Activated T-helper 1 cell treated with anti-CD3 and anti-CD28 coated beads, Interleukin-2, amount 50 U/mL, for 16 hours (primary cell): ENCODE measurements at places on chromosomes 5 and 9.
A peak's percentile ranks its signal among the peaks of the same experiment; 100 is the strongest.

GRCh38 chr5:151344088-151344487 is 3.3 kb downstream of the SLC36A2 start:
- no peak for DNase-seq

DNA sequence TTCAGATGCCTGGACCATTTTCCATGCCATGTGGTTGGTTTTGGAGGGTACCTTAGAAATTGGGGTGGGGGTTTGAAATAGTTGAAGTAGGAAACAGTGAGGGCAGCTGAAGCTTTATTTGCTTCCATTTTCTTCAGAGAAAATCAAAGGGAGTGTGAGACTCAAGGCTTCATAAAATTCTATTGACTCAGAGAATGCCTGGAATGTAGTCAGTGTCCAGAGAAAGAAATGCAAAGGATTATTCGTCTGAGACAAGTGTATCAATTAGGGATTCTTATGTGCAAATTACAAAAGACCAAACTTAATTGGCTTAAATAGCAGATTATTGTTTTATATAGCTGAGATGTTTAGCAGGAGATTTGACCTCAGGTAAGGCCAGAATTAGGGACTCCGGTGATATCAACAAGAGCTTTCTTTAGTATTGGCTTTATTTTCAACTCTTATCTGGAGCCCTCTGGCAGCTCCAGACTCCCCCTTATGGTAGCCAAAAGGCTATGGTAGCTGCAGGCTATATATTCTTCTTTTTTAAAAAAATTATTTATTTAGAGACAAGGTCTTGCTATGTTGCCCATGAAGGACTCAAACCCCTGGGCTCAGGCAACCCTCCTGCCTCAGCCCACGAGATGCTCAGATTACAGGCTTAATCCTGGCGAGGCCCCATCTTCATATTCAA is 38.9 kb downstream of the PTTG1 start:
- DNase-seq, result no peak

- no peak for DNase-seq
Measured at GRCh38 chr5:66993448-66993847, 203.2 kb downstream of the CD180 start.

- DNase-seq, result no peak
Measured at GRCh38 chr5:180153991-180154390, 55.0 kb downstream of the RASGEF1C start.

DNA sequence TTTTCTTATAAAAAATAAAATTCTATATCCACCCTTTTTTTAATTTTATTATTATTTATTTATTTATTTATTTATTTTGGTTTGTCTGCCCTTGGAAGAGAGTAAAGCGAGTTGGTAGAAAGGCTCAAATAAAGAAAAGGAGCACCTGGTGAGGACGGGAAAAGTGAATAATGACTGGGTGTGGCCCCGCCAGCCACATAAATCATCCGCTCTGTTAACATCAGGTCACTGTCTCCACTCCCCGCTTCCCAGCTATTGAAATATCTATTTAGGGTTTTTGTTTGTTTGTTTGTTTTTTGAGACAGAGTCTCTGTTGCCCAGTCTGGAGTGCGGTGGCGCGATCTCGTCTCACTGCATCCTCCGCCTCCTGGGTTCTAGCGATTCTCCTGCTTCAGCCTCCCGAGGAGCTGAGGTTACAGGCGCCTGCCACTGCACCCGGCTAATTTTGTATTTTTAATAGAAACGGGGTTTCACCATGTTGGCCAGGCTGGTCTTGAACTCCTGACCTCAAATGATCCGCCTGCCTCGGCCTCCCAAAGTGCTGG is 844 bp downstream of the POLR3G start:
- DNase-seq, result no peak

DNA sequence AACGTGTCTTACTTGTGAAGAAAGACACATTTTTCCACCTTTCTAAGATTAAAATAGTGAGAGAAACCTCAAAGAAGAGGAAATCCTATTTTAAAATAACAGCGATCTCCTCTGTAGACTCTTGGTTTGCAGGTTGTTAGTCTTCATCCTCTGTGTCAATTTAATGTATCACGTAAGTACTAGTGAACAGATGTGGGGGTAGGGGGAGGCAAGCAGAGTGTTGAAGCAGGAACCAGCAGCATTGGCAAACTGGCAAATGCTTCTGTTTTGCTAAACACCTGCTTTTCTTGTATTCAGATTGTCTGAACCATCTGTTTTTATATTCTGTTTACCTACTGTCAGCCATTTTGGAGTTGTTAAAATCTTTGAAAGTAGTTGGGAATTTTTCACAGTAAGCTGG is 159.3 kb upstream of the TLX3 start:
- DNase-seq, result no peak

DNA sequence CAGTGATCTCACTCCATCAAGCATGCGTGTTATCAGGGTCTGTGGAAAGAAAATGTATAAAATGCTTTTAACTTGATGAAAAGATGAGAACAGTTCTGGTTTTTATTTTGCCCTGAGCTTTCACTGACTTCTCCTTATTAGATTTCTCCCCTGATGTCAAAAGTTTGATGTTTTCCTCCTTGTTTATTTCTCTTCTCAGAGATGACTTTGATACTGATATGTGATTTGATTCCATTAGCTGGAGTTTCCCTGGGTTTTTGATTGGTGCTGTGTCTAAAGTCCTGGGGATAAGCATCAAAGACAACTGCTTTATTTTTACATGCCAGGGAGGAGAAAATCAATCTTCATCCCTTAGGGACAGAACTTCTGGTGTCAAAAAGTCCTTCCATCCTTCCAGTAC is 510.0 kb downstream of the KCTD16 start:
- no peak for DNase-seq

DNA sequence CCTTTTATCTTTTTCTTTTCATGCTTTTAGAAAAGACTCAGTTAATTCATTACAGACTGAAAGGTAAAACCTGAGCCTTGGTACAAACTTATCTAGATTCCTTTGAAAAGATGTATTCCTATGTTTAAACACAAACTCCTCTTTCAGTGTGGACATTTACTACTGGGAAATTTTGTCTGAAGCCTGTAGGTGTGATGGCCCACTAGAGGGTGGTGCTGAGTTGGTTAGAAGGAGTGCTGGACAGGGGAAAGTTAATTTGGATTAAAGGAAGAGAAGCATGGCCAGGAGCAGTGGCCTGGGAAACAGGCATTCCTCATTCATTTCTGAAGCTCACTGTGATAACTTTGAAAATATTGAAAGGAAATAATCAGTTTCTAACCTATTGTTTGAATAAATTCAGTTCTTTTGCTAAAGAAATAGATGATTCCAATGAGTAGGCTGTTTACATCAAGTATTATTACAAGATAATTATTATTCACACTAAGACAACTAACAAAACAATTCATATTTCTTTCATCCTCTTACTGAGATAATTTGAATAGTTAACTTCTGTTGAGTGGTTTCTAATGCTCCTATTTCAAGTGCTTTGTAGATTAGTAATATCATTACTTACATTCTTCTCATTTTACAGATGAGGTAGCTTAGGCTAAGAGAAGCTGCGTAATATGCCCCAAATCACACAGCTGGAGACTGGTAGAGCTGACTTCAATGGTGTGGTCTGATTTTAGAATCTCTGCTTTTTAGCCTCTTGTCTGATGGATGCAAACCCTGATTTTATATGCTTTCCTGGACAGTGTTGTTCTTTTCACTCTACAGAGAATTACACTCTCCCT is 150.9 kb downstream of the ADGRV1 start:
- no peak for DNase-seq

- no peak for DNase-seq
Measured at GRCh38 chr9:106921341-106921899, 58.5 kb downstream of the ZNF462 start.

DNA sequence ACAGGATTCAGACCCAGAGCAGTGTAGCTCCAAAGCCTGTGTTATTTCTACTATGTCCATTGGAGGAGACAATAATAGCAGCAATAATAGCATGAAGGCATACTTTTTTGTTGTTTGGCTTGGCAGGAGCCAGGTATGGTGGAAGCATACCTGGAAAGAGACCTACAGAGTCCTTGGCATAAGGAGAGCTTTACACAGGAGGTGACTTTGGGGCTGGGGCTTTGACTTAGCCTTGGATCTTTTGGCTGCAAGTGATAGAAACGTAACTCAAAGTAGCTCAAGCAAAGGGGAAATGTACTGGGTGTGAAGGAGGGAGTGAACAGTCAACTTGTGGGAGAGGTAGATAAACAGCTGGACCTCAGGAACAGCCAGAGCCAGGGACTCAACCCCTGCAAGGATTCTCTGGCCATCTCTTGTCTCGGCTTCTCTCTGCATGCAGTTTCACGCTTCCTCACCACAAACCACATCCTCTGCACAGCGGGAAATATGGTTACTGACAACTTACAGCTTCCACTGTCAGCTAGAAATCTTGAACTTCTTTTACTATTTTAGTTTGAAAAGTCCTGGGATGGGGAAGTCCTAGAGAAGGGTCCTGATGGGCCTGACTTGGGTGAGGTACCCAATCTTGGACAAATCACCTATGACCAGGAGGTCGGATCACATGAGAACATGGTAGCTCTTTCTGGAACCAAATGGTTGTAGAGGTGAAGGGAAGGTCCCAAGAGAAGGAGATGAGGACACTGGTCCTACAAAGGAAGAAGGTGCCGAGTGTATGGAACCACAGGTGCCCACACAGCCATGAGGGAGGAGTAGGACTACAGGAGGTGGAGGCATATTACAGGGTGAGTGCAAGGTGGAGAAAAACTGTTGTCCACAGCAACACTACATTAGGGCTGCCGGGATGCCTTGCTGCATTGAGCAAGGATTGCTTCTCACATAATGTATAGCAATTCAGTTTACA is 47.0 kb upstream of the TGFBR1 start:
- DNase-seq, result peak; percentile 40

GRCh38 chr5:58317009-58317408 is 142.9 kb downstream of the PLK2 start:
- DNase-seq, result no peak

DNA sequence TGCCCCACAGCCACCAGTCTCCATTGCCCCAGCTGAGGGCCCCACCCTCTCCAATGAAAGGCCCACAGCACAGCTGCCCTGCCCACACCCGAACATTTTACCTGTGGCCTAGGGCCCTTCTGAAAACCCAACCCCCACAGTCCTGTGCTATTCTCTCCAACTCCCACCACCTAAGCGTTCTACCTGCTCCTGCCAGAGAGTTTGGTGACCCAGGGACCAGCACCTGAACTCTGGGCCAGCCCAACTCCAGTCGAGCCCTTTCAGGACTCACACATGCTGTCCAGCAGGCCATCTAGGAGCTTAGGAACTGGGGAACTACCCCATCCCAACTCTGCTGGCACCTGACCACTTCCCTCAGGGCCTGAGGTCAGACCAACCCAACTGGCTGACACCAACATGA is 562.3 kb downstream of the DNAH5 start:
- no peak for DNase-seq

DNA sequence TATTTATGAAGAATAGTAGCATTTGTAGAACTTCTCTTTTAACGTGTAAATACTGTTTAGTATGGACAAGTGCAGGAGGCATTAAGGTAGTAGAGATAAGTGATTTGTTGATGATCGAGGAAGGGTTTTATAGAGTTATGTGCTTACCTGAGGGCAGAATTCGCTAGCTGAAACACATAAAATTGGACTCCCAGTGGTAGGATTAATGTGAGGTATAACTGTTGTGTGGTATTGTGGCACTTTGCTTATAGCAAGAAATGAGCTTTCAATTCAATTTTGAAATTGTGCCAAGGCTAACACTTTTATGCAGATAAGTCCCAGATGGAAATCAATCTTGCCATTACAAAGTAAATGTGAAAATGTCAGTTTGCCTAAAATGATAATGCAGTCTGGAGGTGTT is 1.2 kb downstream of the AP3S1 start:
- no peak for DNase-seq

DNA sequence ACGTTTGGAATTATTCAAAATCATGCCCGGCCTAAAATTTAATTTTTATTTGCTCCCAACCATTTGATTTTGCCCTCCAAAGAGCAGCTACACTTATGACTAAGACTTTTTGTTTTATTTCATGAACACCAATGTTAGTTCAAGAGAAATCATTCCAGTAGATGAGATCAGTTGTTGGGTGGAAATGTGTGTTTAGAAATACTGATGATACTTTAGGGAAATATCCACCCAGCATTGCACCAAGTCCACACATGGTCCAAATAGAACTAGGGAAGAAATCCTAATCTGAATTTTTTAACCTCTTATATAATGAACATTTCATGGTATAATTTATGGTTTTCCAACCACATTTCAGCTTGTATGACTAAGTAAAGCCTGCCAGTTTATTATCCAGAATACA is 28.3 kb upstream of the GOLPH3 start:
- no peak for DNase-seq

DNA sequence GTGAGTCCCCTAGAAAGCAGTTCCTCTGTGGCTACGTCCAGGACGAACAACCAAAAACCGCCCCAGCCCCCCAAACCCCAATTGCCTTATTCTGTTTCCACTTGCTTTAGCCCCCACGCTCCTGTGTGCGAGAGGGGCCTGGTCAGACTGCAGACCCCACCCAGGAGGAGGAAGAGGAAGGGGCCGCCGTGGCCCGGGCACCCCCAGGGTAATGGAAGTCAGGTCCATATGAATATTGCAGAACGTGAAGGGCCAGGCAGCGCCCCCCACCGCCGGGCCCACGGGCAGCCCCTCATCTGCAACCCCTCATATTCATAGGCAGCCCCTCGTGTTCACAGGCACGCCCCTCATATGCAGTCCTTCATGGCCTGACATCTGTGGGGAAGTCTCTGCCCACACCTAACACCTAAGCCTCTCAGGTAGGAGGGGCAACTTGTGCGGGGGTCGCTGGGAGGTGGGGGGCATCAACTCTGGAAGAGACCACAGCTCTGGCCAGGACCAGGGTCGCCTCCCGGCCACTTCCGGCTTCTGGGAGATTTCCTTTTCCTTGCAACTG is 37.7 kb upstream of the PLEKHG4B start:
- no peak for DNase-seq

DNA sequence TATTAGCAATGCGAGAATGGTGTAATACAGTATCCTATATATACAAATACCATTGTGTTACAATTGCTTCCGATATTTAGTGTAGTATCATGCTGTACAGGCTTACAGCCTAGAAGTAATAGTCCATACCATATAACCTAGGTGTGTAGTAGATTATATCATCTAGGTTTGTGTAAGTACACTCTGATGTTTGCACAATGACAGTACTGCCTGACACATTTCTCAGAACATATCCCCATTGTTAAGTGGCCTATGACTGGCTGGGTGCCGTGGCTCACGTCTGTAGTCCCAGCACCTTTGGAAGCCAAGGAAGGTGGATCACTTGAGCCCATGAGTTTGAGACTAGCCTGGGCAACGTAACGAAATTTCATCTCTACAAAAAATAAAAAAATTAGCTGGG is 124.6 kb downstream of the PAM start:
- no peak for DNase-seq

GRCh38 chr9:132881826-132882225 is 3.1 kb downstream of the SPACA9 start:
- no peak for DNase-seq

DNA sequence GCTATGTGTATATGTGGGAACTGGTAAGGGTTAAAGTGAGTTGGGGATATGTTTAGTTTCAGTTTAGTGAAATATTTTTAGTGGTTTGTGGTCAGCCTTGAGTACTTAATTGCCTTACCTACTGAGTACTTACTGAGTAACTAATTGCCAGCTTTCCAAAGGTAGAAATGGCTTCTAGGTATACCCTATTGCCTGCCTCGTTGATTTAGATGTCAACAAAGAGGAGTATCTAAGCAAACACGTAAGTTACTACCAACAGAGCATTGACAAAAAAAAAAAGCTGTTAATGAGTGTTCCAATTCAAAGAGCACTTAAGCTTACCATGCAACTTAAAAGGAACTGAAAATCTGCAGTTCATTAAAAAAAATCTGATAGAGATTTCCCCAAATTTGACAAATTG is 8.8 kb downstream of the ATP10B start:
- DNase-seq, result no peak
